ENCODE measurements at places on chromosomes 5 and 9.

DNA sequence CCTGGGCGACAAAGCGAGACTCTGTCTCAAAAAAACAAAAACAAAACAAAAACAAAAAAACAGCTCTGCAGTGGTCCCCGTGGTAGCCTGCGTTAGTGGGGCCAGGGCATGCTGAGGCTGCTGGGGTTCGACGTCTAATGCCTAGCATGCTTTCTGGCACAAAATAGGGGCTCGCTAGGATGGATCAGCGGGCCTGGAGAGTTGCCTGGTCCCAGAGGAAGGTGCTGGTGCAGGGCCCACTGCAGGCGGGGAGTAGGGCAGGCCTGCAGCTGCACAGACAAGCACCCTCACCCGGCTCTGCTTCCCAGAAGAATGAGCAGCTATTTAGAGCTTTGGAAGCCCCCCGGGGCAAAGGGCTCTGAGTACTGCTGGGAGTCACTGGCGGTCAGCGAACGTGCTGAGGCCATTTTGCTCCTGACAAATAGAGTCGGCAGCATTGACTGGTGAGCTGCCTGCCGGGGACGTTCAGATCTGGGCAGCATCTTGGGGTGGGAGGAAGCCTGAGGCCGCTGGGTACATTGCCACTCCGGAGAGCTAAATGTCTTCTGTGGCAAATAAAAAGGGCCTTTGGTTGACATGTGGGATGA, 126.7 kb downstream of the OLFM1 start:
- no peak for DNase-seq

- peak; percentile 60 for DNase-seq
These were observed 44.3 kb downstream of the SLC28A3 start for GRCh38 chr9:84296146-84296843.

- no peak for DNase-seq
These were observed 10.2 kb upstream of the ATP6V0E1 start for GRCh38 chr5:172973127-172973916.

GRCh38 chr5:80149161-80149609, 106.7 kb downstream of the SERINC5 start:
- DNase-seq: no peak

DNA sequence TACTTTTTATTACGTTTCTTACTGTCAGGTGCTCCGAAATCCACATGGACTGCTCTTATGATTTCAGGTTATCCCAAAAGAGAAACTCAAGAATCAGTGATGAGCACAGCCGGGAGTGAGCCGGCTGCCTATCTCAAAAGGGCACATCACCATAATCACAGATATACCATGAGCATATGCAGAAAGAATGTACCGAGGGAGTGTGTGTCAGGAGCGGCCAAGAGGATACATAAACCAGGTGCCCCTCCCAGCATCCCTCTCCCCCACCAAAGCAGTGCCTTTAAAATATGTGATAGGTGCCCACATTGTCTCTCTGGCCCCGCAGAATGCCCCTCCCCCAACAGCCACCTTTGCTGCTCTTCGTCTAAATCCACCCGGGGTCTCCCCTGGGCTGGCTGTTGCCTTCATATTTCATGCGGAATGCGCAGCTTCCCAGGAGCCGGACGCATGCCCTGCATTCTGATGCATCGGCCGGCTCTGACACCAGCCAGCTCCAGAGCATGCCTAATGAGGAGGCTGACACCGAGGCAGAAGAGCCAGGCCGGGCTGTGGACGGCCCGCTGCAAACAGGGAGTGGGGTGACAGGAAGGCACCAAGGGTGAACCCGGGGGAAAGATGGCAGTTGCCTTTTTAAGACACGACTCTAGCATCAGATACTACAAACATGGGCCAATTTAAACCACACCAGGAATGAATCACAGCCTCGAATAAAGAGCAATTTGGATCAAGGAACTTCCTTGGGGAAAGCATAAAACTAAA, 652.3 kb downstream of the BNC2 start:
- DNase-seq: no peak

- DNase-seq: no peak
These were observed 232.9 kb downstream of the SPOCK1 start for GRCh38 chr5:137266186-137266585.

DNA sequence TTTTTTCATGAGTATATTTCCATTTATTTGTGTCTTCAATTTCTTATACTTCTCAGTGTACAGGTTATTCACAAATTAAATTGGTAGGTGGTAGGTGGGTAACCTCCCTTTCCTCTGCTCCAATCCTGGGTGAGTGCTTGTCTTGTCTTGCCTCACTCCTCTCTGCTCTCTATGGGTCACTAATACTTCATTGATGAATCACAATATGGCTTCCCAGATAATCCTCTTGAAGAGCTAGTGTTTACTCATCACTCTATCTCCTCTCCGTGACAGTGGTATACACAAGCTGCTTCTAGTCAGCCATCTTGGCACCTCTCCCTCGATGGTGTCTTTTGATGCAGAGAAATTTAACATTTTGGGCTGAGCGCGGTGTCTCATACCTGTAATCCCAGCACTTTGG, 331.8 kb upstream of the NMUR2 start:
- DNase-seq: no peak

DNA sequence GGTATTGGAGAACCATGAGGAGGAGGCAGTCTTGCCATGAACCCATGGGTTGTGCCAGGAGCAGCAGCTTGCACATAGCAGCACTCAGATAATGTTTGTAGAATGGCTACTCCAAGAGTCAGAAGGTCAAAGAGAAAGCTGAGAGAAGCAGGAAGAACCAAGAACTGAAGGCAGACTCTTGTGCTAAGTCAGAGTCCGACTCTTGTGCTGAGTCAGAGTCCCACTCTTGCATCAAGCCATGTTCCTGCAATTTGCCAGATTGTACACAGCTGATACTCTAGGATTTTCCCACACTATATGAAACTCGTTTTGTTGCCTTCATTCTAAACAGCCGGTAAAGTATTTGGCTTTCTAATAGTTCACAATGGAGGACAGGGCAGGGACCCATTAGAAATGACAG, 26.2 kb upstream of the HSPA9 start:
- no peak for DNase-seq

DNA sequence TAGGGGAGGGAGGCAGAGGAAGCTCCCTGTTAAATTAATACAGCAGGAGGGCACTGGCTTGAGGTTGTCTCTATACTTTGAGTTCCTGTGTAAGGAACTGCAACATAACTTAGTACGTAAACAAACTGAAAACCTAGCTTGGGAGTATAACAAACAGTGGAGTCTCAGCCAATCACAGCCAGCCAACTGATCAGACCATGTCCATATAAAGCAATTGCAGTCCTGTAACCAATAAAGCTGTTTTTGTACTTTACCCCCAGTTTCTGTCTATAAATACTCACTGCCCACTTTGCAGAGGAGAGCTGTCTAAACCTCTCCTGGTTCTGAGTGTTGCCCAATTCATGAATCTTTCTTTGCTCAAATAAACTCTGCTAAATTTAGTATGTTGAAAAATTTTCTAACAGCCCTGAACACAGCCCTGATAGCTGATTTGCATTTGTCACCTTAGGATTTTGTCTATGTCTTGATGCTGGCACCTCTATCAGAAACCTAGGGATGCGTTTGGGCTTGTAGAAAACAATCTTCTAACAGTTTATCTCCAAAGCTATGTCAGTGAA, 39.9 kb downstream of the GDNF start:
- no peak for DNase-seq

DNA sequence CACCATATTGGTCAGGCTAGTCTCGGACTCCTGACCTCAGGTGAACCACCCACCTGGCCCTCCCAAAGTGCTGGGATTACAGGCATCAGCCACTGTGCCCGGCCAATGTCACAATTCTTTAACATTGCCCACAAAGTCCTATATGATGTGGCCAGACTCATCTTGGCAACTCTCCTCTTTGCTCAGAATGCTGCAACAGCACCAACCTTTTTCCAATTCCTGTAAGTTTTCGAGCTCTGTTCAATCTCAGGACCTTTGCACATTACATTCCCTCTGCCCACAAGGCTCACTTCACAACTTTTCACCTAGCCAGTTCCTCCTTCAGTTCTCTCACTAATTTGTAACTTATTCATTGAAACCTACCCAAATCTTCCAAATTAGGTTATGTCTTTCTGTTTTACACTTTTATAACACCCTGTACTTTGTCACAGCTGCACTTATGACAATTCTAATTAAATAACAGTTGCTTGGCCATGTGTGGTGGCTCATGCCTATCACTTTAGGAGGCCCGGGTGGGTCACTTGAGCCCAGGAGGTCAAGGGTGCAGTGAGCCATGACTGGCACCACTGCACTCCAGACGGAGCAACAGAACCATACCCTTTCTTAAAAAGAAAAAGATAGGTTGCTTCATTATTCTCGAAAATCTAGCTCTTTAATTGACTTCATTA, 30.9 kb upstream of the GLDC start:
- no peak for DNase-seq

- no peak for DNase-seq
These were observed 88.6 kb upstream of the CDKN2B start for GRCh38 chr9:22097707-22098106.

DNA sequence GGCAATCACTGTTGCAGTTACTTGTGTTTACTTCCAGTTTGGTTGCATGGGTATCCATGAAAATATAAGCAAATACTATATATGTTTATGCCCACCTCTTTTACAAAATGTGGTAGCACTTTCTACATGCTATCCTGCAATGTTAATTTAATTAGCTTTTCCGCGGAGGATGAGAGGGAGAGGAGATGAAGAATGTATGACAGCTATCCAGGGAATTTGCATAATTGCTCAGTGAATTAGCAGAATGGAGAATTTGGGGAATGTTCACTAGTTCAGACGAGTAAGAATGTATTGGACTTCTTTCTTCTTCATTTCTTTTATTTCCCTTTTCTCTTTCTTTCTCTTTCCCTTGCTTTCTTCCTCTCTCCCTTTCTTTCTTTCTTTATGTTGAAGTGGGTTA, 140.7 kb upstream of the SLC28A3 start:
- no peak for DNase-seq

DNA sequence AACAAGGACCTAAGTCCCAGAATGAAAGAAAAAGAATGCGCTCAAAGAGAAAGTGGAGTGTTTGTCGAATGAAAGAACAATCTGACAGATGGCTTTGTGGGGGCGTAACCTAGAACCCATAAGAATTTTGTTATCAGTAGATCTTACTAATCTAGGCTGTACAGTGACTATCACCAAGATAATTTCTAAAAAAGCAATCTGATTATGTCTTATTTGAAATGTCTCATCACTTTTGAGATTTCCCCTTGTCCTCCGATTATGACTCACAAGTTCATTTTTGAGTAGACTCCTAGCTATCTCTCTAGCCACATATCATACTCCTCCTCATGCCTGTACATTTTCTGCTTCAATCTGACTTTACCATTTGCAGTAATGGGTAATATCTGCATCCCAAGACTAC, 135.6 kb upstream of the SMARCA2 start:
- DNase-seq: peak; percentile 19

DNA sequence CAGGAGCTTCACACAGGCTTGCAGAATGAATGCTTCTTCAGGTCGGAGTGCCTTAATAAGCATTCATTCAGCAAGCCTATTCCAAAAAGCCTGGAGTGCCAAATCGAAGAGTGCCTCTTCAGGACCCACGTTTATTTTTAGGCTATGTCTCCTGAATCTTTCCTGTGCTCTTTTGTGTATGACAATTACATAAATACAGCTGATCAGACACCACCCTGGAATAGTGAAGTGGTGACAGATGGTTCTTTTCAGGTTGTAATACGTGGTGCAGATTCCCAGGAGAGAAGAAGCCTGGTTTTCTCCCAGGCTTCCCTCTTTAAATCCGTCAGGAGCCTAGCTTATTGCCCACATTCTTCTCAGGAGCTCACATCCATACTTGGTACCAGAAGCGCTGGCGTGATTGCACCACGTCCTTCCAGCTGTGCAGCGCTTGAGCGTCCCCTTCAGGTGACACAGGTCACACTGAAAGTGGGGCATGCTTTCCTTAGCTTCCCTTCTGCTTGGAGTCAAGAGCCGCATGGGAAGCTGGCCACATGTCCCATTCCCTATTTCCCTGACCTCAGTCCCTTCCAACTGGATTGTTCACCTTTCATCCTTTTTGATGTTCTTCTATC, 123.1 kb downstream of the ADCY2 start:
- no peak for DNase-seq

DNA sequence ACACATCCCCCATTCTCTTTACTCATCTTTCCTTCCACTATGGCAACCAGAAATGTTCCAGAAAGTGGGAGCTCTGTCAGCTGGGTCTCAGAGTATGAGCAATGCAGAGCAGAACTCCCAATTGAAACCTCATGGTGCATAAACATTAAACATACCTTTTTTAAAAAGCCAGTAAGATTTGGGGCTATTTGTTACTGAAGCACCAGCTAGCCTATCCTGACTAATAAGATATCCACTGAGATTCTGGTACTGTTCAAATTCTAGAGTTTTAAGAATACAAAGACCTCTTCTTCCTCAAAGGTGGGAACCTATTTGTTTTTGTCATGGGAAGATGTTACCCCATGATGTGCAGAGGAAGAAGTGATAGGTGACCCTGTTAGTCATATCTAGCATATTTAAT, 46.1 kb upstream of the EGFLAM start:
- no peak for DNase-seq

GRCh38 chr5:75405296-75405695, 68.3 kb downstream of the HMGCR start:
- no peak for DNase-seq

- DNase-seq: peak; percentile 89
These were observed 13.4 kb upstream of the GRHPR start for GRCh38 chr9:37408933-37409710.

DNA sequence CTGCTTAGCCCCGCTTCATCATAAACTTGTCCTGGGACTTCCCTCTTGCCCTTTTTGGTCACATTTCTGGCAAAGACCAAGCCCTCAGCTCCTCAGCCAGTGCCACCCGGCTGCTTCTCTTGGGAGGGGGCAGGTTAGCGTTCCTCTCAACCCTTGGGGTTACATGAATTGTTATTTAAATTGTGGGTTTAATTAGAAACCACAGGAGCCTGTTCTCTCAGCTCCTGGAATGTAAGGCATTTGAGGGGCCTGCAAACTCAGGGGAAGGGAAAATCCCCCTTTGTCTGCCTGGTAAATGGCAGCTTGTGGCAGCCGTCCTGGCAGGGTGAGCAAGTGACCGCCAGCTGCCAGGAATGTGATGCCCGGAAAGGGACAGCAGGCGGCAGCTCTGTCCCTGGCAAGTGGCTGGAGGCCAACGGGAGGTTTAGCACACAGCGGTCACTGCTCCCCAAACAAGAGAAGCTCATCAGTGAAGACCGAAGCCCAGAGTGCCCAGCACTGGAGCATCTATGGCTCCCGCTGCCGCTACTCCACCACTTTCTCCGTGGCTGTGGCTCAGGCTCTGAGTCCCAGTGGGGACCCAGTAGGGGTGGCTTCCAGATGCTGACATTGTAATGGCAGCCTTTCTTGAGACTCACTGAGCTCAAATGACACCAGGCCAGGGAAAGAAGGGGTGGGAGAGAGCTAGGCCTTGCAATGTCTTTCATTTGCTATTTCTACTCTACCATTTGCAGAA, 51.7 kb downstream of the SHB start:
- DNase-seq: no peak

All from stimulated activated naive CD4-positive, alpha-beta T cell treated with Interleukin-2 at 50 U/mL for 16 hours (primary cell).